ENCODE measurements at places on chromosomes 1 and 21. TPM values are rescaled to one million over a fixed set of nuclear protein-coding genes. Genes with fewer than 3 reads are reported as not detected.

GRCh38 chr21:41703857-41704501, 62.9 kb downstream of the RIPK4 start:
- H3K4me1 ChIP-seq, result peaks cover 14% of the 10 kb centered on the region
- no peak overlapping the region for H3K4me3 ChIP-seq
- no peak overlapping the region for H3K27ac ChIP-seq
- DNase-seq, result no peak
- H3K27me3 ChIP-seq, result peaks cover 27% of the 10 kb centered on the region

LRRC38 gene
- total RNA-seq, result not detected

GRCh38 chr1:21329209-21329844, 39.1 kb upstream of the ECE1 start:
- peak overlapping the region; percentile 69 for H3K27ac ChIP-seq
- H3K4me3 ChIP-seq, result peak overlapping the region; percentile 49
- peaks cover 96% of the 10 kb centered on the region for H3K4me1 ChIP-seq
- no peaks in the 10 kb centered on the region for H3K27me3 ChIP-seq
- no peak for DNase-seq
- H3K36me3 ChIP-seq, result peaks cover 9% of the 10 kb centered on the region

KCNH1 gene
- total RNA-seq, result not detected

LRRN2 gene
- not detected for total RNA-seq

DNA sequence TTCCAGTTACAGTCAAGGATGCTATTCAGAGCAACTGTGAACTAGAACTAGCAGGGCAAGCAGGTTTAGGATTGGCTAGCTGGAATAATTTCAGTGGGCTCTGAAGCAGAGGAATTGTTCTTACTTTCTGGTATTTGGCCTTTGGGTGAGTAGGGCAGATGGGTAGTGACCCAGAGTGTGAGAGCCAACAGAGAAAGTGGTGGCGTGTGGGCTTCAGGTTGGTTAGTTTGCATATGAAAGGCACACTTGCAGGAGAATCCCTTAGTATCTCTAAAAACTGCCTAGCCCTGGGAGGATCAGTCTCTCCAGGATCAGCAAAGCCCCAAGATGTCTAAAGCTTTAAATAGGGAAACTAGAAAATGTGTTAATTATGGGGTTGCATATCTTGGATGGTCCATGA, 67.6 kb upstream of the LRRC8B start:
- no peaks in the 10 kb centered on the region for H3K36me3 ChIP-seq
- H3K27me3 ChIP-seq, result peaks cover 81% of the 10 kb centered on the region
- H3K27ac ChIP-seq, result no peak overlapping the region
- DNase-seq, result no peak

AGRN gene
- total RNA-seq, result 112 TPM

All from activated T-cell treated with anti-CD3 and anti-CD28 coated beads, Interleukin-2, amount 50 U/mL, for 72 hours (primary cell).